NCI-H1048 (cell line): ENCODE measurements at places on chromosomes 3 and 15.

- no peak for DNase-seq
These were observed 84.4 kb downstream of the CMSS1 start for GRCh38 chr3:99902091-99902490.

DNA sequence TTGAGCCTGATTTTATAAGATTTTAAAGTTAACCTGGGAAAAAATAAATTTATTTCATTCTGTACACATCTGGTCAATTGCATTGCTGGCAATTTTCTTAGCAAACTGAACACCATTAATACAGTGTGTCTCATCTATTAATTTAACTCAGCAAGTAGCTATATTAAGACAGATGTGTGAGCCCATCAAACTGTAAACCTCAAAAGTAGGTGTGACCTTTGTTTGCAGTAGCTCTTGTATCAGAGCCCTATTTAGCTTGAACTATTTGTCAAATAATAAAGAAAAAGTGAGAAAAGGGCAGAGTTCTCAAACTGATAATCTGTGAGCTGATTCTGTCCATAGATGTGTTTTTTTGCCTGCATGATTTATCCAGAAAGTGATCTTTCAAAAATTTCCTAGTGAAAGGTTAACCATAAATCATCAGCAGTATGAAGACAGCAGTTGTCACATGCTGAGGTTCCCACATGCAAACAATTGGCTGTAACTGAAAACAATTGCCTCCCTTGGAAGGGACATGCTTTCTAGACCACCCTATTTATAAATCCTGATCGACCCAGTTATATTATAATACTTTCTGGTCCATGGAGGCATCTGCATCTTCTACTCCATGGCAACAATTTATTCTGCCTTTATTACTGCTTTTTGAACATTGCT is 646.5 kb downstream of the NSUN3 start:
- no peak for DNase-seq

- no peak for DNase-seq
These were observed 59.9 kb upstream of the CORO2B start for GRCh38 chr15:68518785-68519430.

DNA sequence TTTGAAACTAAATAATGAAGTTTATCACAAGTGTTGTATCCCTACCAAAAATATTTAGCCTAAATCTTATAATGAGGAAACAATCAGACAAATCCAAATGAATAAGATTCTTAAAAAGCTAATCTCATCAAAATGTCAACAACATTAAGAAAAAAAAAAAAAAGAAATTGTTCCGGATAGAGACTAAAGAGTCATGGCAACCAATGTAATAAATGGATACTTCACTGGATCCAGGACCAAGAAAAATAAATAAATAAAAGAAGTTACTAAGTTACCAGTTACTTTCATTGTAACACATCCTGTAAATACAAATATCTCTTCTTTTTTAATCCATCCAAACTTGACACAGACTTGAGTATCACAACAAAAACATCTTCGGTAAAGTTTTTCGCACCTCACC is 607 bp downstream of the MRPL47 start:
- DNase-seq, result no peak

GRCh38 chr3:140470211-140470610 is 207.7 kb upstream of the TRIM42 start:
- DNase-seq, result no peak

- DNase-seq, result no peak
These were observed 25.6 kb upstream of the KBTBD12 start for GRCh38 chr3:127889461-127889863.

- no peak for DNase-seq
These were observed 62.1 kb downstream of the PRICKLE2 start for GRCh38 chr3:64163019-64163754.
